ENCODE measurements at places on chromosomes 1 and 21.

GRCh38 chr1:179798864-179799516 lies 55.9 kb downstream of the FAM163A start:
- no peak for DNase-seq

DNA sequence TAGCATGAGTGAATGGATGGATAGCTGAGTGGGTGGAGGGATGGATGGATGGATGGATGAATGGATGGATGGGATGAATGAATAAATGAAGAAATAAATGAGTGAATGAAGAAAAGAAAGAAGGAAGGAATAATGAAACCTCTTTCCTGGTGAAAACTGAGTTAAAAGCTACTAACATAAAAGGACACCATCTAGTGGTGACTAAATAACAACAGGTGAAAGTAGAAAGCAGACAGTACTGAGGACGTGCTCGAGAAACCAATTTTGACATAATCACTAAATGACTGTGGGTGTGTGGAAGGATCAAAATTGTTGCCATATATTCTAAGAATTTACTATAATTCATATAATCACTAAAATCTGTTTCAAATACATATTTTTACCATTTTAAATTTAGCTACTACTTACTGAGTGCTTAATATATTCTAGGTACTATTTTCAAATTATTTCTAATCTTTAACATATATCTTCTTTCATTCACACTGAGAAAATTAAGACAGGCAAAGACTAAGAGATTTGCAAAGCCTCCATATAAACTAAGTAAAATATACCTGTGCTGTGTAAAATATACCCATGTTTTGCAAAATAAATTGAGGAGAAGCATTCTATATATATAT lies 522.9 kb downstream of the LRRIQ3 start:
- DNase-seq, result no peak

DNA sequence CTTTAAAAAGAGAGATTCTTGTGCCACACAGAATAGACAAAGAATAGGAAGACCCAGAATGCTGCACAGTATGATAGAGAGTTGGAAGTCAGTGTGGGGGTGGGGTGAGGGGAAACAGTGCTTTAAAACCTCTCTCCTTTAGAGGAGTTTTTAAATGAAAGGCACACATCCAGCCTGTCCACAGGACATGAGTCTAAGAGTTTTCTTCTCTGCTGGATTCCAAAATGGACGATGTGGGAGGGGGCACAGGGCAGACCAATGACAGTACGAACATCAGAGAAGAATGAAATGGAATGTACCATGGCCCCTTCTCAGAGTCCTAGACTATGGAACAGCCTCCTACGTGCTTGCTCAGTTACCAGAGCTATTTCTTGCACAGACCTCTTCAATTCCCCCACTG lies 458.2 kb upstream of the DAB1 start:
- DNase-seq, result no peak

DNA sequence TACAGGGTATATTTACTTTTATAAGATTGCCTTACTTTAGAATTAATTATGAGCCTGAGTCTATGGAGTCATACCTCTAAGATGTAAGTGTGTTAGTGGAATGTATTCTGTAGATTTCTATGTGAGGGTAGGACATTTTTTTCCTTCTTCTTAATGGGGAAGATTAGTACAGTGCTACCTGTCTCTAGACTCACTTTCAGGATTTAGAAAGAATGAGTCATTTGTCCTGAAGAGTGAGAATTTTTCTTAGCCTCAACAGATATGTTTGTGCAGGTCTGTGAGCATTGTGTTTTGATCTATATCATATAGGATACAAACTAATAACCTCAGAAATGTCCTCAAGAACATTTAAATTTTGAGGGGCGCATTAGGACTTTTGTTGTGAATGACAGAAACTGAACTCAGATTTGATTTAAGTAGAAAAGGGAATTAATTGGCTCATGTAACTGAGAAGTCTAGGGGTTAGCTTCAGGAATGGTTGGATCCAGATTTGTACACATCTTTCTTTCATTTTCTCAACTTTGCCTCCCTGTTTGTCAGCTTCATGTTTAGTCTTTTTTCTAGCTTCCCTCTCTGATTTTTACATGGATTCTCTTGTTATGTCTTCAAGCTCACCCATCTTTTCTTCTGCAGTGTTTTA lies 45.3 kb downstream of the TTC3 start:
- DNase-seq, result no peak

GRCh38 chr1:226761322-226761721 lies 22.2 kb upstream of the ITPKB start:
- DNase-seq, result no peak

GRCh38 chr1:202072211-202072765 lies 50.4 kb upstream of the GPR37L1 start:
- DNase-seq, result no peak

DNA sequence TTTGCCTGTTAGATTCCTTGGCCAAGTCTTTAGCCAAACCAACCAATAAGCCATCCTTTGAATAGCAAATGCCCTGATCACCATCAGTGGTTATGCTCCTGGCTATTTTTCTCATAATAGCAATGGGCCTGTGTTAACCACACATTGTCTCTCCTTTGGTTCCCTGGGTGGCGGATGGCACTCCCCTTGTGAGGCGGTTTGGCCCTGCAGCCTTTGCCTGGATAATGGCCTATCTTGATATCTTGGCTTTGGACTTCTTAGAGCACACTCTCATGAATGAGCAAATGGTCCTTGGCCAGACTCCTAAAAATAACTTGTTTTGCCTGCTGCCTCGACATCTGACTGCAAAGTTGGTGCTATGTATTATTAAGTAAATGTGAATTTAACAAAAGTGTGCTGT lies 22.4 kb upstream of the ZBTB18 start:
- DNase-seq, result no peak

GRCh38 chr21:18157406-18157805 lies 87.2 kb upstream of the CHODL start:
- no peak for DNase-seq

DNA sequence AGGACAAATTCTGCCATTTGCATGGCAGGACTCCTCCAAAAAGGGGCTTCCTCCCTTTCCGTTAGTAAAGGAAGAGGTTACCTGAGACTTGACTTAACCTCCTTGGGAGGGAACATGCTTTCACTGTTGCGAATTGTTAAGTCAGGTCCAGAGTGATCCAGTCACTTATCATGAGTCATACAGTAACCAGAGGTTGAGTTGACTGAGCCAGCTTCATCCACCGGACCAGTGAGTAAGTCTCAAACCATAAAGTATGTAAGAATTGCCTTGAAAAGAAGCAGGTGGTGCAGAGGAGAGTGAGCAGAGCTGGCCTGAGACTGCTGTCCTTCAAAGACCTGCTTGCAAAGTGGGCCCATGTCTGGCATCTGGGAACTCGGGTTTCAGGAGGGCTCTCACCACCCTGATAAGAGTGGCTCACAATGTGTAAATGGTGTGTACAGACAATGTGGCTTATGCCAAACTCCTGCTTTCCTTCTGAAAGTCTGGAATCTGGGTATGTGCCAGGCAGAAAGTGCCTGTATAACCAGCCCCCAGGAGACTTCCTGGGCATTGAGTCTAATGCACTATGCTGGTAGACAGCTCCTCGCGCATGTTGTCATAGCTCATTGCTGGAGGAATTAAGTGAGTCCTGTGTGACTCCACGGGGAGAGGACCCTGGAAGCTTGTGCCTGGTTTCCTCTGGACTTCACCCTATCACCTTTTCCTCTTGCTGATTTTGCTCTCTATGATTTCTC lies 84.3 kb upstream of the KLHDC7A start:
- DNase-seq, result no peak

GRCh38 chr21:27321791-27322190 lies 354.9 kb upstream of the ADAMTS5 start:
- no peak for DNase-seq

DNA sequence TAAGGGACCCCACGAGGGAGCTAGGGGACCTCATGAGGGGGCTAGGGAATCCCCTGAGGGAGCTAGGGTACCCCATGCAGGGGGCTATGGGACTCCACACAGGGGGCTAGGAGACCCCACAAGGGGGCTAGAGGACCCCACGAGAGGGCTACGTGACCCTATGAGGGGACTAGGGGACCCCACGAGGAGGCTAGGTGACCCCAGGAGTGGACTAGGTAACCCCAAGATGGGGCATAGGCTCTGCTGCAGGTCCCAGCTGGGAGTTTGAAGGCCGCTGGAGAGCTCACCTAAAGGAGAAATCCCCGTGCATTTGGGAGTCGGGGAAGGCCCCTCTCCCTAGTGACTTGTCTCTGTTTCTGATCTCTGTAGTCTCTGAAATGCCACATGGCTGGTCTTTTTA lies 50.0 kb upstream of the DMRTB1 start:
- no peak for DNase-seq

- peak; percentile 94 for DNase-seq
Observed at GRCh38 chr21:42220138-42220701, 1.3 kb downstream of the ABCG1 start.

DNA sequence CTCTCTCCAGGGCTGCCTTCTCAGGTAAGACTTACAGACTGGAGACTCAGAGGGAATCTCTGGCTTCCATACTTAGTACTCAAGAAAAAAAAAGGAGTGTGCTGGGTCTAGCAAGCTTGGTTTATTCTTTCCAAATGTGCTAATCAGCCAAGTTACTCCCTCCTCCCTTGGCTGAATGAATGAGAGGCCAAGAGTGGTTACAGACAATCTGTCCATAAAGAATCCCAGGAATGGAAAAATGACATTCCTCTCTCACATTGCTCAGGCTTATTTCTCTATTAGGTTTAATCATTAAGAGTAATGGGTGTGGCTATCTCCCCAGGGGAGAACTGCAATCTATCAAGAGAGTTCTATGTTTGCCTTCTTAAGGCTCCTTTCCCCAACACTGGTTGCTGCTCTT lies 547.3 kb upstream of the PLXNA2 start:
- DNase-seq, result no peak

GRCh38 chr1:19210772-19211549 lies 895 bp upstream of the UBR4 start:
- no peak for DNase-seq

DNA sequence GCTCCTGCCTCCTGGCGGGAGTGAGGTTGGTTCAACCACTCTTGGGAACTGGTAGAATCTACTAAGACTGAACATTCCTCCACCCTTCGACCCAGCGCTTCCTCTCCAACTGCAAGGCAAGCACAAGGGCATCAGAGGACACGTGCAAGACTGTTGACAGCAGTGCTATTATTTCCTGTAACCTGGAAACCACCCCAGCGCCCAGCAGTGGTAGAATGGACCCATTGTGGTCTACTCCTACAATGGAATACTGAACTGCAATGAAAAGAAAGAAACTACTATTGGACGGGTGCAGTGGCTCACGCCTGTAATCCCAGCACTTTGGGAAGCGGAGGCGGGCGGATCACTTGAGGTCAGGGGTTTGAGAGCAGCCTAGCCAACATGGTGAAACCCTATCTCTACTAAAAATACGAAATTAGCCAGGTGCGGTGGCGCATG lies 33.0 kb upstream of the TARDBP start:
- no peak for DNase-seq

- no peak for DNase-seq
Observed at GRCh38 chr1:37764414-37764825, 500 bp downstream of the EPHA10 start.

- DNase-seq, result no peak
Observed at GRCh38 chr1:170536924-170537551, 5.1 kb downstream of the GORAB start.

DNA sequence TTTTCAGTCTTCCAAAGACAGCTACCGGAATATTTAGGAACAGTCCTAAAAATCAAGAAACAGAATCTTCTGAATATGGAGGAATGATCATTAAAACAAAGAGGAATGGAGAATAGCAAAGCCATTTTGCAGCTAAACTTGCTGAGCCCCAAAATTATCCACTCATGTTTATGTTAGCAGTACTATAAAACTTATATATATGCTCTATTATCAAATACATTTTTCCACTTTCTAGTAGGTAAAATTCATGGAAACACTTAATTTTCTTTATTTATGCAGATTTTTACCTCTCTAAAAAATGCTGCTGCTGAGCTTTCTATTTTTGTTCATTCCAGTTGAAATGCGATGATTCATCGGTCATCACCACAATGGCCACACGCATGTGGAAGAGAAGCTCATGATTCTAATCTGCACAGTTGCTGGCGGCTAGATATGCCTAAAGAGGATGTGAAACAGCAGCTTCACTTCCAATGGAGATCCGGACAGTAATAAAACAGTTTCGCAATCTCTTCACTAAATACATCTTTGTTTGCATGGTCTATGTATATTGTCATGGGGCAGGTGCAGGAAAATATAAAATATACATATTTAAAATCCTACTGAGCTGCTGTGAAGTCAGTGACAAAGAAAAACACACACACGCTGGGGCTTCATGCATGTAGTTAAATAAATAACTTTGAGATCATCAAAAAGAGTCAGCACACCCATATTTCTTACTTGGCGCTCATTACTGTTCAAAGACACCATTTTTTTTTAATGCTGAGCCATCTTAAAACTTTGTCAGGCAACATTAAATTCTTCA lies 292.2 kb downstream of the SMYD3 start:
- DNase-seq, result no peak

GRCh38 chr1:171868217-171868803 lies 27.0 kb downstream of the DNM3 start:
- DNase-seq, result no peak

DNA sequence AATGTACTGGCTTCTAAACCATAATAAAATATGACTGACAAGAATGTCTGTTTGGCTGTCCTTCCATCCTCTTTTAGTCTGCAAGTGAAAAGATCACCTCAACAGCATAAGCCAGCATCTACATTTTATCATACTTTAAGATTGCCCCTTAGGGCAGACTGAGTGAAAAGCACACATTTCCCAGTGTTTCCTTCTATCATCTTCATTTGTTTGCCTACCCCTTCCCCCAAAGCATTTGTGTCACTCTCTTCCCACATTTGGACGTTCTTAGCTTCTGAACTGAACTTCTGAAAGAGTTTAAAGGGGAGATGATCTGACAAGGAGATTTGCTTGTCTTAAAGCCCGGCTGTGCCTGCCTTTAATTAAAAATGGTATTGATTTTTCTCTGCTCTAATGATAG lies 322.2 kb downstream of the SPATA17 start:
- no peak for DNase-seq

GRCh38 chr1:42758641-42759040 lies 8.2 kb downstream of the P3H1 start:
- no peak for DNase-seq

GRCh38 chr1:29708381-29708780 lies 472.1 kb downstream of the PTPRU start:
- no peak for DNase-seq

GRCh38 chr21:36698981-36699545 lies at the start of gene SIM2:
TSS of gene SIM2 (plus strand) at chr21:36699115. CDS start at chr21:36699747, 632 bp downstream.
- DNase-seq, result no peak

- no peak for DNase-seq
Observed at GRCh38 chr1:78274814-78275213, 216.0 kb upstream of the PTGFR start.

DNA sequence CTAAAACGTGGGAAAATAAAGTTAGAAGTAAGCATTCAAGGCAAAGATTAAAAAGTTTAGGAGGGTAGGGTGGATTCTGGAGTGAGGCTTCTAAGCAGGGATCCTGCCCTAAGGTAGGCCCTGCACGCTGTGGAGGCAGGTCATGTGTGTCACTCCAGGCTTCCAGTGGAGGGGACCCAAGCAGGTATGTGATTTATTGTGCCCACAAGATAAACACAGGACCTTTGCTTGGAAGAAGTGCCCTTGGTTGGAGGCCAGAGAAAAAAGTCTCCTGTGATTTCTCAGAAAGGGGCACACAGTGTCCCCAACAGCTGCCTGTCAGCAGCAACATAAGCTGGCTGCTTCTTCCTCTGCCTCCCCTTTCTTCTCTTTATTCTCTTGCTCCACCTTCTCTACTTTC lies 110.8 kb downstream of the FOXD2 start:
- no peak for DNase-seq

GRCh38 chr1:98055457-98055856 lies 134.6 kb upstream of the DPYD start:
- no peak for DNase-seq

Measured in CD4-positive, alpha-beta memory T cell (primary cell).